Type B pancreatic cell (in vitro differentiated cells): ENCODE measurements at places on chromosomes 13 and 19. TPM values are rescaled to one million over a fixed set of nuclear protein-coding genes. Genes with fewer than 3 reads are reported as not detected.

The OR7D2 gene
- total RNA-seq, result 0.57 and 1.3 TPM in 2 replicates

The MIDN gene
- 122 and 127 TPM in 2 replicates for total RNA-seq

The PLA2G4C gene
- total RNA-seq, result 1.1 and 3.2 TPM in 2 replicates

The CGB1 gene
- total RNA-seq, result not detected in 2 replicates

The SCGB2B2 gene
- total RNA-seq, result 0.60 and 0.64 TPM in 2 replicates

The TTC9B gene
- total RNA-seq, result 0.39 and 0.48 TPM in 2 replicates

- DNase-seq, result no peak
Observed at GRCh38 chr13:26961890-26962615, 201.5 kb upstream of the GPR12 start.

DNA sequence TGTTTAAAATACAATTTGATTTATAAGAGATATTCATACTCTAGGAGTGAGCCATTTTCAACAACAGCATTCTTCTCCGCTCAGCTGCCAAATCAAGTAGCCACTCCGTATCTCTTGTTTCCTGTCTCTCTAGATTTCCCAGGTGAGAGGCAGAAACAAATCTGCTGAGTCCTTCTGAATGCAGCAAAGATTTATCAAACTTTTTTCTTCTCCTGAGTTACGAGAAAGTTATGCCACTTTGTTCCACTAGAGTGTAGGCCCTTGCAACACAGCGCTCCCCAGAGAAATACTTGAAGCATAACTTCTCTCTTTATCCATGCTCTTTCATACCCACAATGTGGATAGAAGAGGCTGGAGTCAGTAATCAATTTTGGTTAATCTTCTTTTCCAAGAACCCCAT is 1960.8 kb downstream of the OLFM4 start:
- no peak for DNase-seq

GRCh38 chr13:76330761-76331160 is 555.4 kb downstream of the KCTD12 start:
- DNase-seq, result no peak

DNA sequence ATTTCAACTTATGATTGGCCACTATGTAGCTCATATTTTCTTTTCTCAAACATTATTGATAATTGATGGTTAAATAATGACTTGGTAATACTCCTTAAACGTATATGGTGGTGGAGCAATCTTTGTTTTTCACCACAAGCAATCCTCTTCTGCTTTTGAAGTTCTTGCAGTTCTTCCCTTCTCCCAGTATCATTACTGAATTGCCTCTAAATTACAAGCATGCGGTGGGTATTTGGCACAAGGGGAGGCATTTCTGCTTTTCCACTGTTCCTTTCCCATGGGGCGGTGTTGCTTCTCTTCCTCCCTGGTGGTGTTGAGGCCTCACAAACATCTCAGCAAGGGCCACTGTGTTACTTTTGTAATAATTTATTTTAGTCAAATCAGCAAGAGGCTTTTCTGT is 234.4 kb upstream of the RXFP2 start:
- no peak for DNase-seq

DNA sequence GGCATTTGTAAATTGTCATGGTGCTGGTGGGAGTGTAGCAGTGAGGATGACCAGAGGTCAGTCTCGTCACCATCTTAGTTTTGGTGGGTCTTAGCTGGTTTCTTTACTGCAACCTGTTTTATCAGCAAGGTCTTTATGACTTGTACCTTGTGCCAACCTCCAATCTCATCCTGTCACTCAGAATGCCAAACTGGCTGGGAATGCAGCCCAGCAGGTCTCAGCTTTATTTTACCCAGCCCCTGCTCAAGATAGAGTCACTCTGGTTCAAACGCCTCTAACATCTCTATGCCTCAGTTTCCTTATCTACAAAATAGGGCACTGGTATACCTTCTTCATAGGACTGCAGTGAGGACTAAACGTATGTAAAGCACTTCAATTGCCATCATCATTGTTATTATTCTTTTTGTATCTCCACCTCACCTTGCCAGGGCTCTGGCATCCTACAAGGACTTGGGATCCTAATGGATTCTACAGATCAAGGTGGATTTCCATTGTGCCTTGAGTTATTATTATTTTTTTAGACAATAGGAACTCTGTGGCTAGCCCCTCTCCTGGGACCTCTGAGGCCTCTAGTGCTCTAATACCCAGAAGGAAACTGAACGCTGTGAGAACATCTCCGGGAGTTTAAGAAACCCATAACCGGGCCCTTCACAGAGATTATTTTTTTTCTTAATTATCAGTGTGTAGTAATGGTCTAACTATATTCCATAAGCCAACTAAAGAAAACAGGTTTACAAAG is 69.0 kb upstream of the RGCC start:
- no peak for DNase-seq

- DNase-seq, result no peak
Observed at GRCh38 chr13:98173431-98174152, 3.5 kb downstream of the RNF113B start.

GRCh38 chr19:10888421-10888866 is 17.1 kb downstream of the CARM1 start:
- DNase-seq, result no peak

DNA sequence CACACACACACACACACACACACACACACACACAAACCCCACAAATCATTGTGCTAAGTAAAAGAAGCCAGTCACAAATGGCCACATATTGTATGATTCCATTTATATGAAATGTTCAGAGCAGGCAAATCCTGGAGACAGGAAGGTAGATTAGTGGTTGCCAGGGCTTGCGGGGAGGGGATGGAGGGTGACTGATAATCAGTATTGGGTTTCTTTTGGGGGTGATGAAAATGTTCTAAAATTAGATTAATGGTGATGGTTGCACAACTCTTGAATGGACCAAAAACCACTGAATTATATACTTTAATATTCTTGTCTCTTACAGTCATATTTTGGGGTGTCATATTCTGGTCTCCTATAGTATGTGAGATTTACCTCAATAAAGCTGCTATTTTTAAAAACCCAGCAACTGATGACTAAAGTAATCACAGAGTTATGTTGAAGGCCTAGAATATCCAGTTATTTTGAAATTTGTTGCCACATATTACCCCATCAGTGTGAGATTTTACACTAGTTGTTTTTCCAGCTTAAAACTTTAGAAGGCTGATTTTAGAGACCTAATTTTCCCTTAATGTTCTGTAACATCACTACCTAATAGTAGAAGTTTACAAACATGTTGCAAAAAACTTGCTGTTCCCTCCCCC is 20.3 kb downstream of the FLT1 start:
- DNase-seq, result no peak

- DNase-seq, result no peak
Observed at GRCh38 chr13:47801555-47801954, 199.5 kb downstream of the SUCLA2 start.

- no peak for DNase-seq
Observed at GRCh38 chr13:32035716-32036115, 4.1 kb downstream of the FRY start.

DNA sequence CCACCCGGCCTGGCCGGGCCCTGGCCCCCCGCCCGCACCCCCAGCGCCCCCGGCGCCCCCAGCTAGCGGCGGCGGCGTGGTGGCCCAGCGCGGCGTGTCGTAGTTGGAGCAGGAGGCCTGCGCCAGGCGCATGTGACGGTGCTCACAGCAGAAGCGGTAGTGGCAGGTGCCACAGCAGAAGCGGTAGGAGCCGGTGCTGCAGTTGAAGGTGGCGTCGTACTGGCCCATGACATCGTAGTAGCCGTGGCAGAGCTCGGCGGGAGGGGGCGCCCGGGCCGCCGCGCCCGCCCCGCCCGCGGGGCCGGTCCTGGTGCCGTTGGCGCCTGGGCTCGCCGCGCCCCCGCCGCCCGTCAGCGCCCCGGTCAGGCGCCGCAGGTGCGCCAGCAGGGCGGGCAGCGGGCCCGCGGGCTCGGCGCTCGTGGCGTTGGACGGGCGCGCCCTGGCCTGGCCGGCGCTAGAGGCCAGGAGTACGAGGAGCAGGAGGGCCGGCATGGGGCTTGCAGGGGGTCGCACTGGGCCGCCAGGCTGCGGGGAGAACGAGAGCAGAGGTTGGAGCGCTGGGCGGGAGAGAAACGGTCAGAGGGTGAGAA is 633 bp downstream of the SHISA7 start:
- DNase-seq, result no peak

- peak; percentile 80 for DNase-seq
Observed at GRCh38 chr19:48390188-48391099, 907 bp downstream of the KDELR1 start.

DNA sequence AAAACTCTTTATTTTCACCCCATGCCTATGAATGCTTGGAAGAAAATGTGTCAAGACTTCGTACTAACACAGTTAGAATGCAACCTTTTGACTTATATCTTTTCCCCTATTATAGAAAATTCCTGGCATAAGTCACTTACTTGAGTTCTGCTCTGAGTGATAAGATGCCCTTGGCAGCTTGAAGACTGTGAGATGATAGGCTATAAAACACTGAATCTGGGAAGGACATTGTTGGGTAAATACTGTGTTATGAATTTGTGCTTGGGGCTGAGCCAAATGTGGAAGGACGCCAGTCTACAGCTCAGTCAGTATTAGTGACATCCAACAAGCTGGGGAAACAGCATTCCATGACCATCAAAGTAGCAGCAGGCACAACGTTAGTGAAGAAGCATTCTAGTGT is 368.0 kb upstream of the SGCG start:
- DNase-seq, result no peak
